Fibroblast of the aortic adventitia (primary cell): ENCODE measurements at places on chromosomes 16 and 17. TPM values are rescaled to one million over a fixed set of nuclear protein-coding genes. Genes with fewer than 3 reads are reported as not detected.

- no peak for DNase-seq
Measured at GRCh38 chr16:88760424-88761142, 24.4 kb downstream of the PIEZO1 start.

GRCh38 chr16:57771141-57771785, 31.0 kb downstream of the KIFC3 start:
- DNase-seq, result no peak

GRCh38 chr17:37551788-37552187, 57.4 kb downstream of the SYNRG start:
- no peak for DNase-seq

- DNase-seq, result no peak
Measured at GRCh38 chr17:77153999-77154586, 13.3 kb downstream of the SEC14L1 start.

The SLC38A8 gene
- not detected in 2 replicates for total RNA-seq

The FMNL1 gene
- 0.81 and 0.90 TPM in 2 replicates for total RNA-seq

The RHBDL3 gene
- total RNA-seq, result 0.09 TPM in 1 of 2 replicates, not detected in the other

The LRRC36 gene
- total RNA-seq, result not detected in 2 replicates

The PRDM7 gene
- not detected in 2 replicates for total RNA-seq
